GM04504 (cell line): ENCODE measurements at places on chromosomes 4 and X.

GRCh38 chr4:142465526-142465925 lies 380.6 kb downstream of the INPP4B start:
- DNase-seq = no peak

- DNase-seq = peak; percentile 96
Observed at GRCh38 chr4:1192091-1192492, 19.7 kb upstream of the SPON2 start.

DNA sequence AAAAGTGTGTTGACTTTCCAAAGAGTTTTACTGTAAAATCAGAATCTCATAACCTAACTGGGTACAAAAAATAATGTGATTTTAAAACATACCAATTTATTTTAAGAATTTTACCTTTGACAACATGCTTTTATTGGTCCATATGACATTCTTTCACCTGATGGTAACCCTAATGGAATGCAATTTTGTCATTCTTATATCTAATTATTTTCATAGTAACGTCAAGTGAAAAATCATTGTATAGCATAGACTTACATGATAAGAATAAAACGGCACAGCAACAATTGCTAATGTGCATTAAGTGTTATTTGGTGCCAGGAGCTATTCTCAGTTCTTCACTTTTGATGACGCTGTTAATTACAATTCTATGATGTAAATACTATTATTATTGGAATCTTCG lies 13.6 kb downstream of the UNC5C start:
- no peak for DNase-seq

GRCh38 chr4:8911316-8912088 lies 39.9 kb upstream of the HMX1 start:
- peak; percentile 9 for DNase-seq

DNA sequence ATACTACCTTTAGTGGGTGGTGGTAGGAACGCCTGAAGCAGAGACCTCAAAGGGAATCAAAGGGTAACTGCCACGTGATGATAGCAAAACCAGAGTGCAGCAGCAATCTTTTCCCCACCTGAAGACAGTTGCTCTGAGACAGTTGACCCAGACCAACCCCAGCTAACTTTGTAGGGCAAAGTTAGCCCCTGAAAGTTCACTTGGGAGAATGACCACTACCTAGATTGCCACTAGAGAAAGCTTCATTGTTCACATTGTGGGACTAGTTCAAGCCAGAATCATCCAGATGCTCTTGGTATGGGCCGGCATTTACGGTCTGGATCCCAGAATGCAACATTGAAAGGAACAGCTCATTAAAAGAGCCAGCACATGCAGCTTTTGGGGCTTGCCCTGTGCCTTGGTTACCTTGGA lies 4.1 kb downstream of the SEPTIN6 start:
- DNase-seq = no peak

DNA sequence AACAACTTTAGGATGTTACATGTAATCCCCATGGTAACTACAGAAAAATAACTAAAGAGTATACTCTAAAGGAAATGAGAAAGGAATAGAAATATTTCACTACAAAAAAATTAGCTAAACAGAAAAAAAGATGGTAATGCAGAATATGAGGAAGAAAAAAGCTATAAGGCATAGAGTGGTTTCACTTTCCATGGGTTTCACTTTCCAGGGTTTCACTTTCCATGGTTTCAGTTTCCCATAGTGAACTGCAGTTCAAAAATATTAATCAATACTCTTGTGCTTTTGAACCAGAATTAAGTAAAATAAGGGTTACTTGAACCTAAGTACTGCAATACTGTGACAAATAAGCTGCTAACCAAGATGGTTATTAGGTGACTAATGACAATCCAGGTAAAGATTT lies 42.0 kb downstream of the NPFFR2 start:
- DNase-seq = no peak
